SJSA1 (cell line): ENCODE measurements at places on chromosomes 6 and 20. TPM values are rescaled to one million over a fixed set of nuclear protein-coding genes. Genes with fewer than 3 reads are reported as not detected.

DNA sequence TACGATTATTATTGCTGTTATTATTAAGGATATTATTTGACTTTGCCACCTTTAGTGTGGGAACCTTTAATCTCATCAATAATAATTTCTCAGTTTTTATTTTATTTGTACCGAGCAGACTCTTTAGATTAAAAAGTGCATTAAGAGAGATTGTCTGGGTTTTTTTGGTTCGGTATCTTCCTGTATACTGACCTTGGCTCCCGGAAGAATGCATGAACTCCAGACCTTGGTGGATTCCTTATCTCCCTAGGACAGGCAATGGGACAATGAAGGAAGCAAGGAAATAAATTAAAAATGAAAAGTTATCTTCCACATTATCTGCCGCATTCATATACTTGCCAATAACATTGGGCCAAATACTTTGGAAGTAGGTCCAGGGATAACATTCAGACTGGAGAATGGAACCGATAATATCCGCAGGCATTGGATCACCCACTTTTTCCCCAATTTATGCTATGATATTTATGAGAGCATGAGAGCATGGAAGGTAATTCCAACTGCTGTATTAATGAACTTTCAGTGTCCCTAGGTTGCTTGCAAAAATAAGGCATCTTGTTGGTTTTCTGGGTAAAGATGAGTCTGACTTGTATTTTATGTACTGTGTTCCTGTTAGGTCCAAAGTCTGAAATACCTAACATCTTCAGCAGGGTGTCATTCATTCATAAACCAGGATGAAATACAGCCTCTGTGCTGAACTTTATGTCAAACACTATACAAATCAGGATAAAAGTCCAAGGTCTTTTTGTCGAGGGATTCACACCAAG lies 232.1 kb downstream of the PLCB1 start:
- DNase-seq = no peak
- H3K27me3 ChIP-seq = no peaks in the 10 kb centered on the region
- H3K4me3 ChIP-seq = no peak overlapping the region

DNA sequence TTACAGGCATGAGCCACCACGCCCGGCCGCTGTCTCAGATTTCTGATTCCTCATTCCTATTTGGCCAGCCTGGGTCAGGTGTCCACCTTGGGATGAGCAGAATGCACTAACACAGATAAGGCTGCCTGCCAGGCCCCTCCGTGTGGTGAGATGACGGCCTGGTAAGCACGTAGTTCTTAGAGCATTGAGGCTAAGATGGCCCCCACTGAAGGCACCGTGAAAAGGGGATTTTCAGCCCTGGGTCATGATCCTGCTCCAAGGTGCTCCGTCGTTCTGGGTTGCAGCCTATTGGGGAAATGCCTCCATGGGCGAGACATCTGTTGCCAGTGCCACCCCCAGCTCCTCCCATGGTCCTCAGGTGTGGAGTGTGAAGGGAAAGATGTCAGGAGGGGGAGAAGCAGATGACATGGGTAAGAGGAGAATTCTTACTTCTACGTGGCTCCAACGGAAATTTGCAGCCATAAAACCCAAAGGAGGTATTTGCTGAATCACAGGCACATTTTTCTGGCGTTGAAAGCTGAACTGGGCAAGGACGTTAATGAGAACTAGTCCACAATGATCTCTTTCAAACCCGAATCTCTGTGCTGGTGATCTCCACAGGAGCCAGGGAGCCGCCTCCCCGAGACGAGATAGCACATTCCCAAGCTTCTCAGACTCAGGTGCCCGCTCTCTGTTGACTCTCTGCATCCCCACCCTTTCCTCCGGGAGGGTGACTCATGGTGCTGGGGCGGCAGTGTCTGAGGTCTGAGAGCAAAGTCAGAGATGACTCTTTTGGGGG lies 34.0 kb upstream of the BMP6 start:
- H3K4me1 ChIP-seq = peaks cover 11% of the 10 kb centered on the region
- no peaks in the 10 kb centered on the region for H3K36me3 ChIP-seq
- no peaks in the 10 kb centered on the region for H3K27me3 ChIP-seq
- H3K4me3 ChIP-seq = peak overlapping the region; percentile 4; the same call in 1 of the 2 replicates
- H3K27ac ChIP-seq = peak overlapping the region; percentile 36

DNA sequence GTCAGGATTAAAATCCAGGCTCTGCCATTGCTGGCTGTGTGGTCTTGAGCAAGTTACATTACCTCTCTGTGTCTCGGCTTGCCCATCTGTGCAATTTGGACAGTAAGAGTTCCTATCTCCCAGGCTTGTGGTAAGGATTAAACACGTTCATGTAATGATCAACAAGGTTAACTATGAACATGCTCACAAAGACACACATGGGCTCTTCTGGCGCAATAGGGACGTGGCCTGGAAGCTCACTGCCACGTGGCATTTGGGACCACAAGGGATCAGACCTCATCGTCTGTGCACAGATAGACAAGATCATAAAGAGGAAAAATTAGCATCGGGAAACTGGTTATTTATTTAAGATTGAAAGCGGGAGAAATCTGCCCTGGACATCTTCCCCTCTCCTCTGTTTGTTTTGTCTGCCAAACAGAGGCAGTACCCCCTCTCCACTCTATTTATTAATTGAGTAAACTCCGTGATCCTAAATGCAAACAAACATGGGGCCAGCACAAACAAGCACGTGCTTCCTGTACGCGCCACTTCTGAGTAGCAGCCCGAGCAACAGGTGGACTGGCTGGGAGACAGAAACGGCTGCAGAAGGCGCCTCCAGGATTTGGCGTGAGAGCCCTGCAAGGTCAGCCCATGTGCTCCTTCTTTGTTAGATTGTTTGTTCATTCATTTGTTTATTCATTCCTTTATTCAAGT lies 95.0 kb downstream of the CDH26 start:
- no peaks in the 10 kb centered on the region for H3K27me3 ChIP-seq
- H3K4me1 ChIP-seq = peaks cover 36% of the 10 kb centered on the region
- peak; percentile 60 for DNase-seq
- H3K36me3 ChIP-seq = no peaks in the 10 kb centered on the region

DNA sequence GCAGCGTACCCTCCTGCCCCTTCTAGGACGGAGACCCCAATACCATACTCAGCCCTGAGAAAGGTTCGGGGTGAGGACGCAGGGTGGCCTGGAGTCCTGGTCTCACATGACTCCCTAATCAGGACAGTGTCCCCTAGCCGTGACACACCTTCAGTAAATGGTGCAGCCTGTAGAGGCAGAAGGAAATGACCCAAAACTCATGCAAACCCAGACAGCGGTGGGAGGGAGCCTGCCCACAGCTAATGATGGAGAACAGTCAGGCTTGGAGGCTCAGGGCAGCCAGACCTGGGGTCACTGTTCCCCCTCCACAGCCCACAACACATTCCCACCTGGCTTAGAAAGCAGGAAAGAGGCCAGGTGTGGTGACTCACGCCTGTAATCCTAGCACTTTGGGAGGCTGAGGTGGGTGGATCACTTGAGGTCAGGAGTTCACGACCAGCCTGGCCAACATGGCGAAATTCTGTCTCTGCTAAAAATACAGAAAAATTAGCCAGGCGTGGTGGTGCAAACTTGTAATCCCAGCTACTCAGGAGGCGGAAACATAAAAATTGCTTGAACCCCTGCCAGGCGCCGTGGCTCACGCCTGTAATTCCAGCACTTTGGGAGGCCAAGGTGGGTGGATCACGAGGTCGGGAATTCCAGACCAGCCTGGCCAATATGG lies 8.8 kb upstream of the HMGA1 start:
- H3K27me3 ChIP-seq = no peaks in the 10 kb centered on the region
- no peak overlapping the region for H3K27ac ChIP-seq
- H3K4me3 ChIP-seq = no peak overlapping the region
- no peak for DNase-seq
- no peaks in the 10 kb centered on the region for H3K36me3 ChIP-seq

GRCh38 chr6:23620911-23621401 lies 505.1 kb upstream of the NRSN1 start:
- no peak for DNase-seq
- H3K27me3 ChIP-seq = no peaks in the 10 kb centered on the region
- no peaks in the 10 kb centered on the region for H3K4me1 ChIP-seq
- H3K36me3 ChIP-seq = no peaks in the 10 kb centered on the region
- no peak overlapping the region for H3K4me3 ChIP-seq

DNA sequence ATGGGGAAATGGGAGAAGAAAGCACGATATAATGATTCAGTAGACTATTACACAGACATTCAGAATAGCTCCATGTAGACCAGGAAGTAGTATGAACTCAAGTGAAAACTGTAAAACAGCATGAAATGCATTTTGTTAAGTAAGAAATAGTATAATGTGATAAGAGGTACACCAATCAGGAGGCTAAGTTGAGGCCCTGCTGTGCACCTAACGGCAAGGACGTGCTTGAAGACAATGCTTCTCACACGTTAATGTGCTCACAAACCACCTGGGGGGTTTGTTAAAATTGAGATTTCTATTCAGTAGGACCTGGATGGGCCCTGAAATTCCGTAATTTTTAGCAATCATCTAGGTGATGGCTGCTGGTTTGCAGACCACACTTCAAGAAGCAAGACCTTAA lies 178.9 kb upstream of the SULF2 start:
- H3K27me3 ChIP-seq = peaks cover 9% of the 10 kb centered on the region; the same call in 1 of the 2 replicates
- no peaks in the 10 kb centered on the region for H3K36me3 ChIP-seq
- peaks cover 15% of the 10 kb centered on the region for H3K4me1 ChIP-seq
- DNase-seq = no peak

DNA sequence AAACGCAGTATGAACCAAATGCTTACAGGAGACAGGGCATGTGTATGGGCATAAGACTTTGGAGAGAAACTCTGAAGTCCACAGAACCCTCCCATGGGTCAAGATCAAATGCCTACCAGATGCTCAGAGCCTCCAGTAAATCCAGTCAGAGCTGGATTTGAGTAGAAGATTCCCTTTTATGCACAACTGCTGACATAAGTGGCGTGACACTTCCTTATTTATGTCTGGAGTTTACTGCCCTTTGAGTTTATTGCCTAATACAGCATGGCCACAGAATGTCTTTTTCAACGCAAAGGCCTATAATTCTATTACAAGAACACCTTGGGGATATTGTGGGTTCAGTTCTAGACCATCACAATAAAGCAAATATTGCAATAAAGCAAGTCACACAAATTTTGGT lies 220.0 kb upstream of the FOXQ1 start:
- no peak overlapping the region for H3K27ac ChIP-seq
- H3K27me3 ChIP-seq = no peaks in the 10 kb centered on the region
- no peaks in the 10 kb centered on the region for H3K36me3 ChIP-seq
- no peak for DNase-seq
- H3K4me1 ChIP-seq = peaks cover 8% of the 10 kb centered on the region; the same call in 1 of the 2 replicates
- H3K4me3 ChIP-seq = no peak overlapping the region

RAET1G gene
- 0.16 and 0.68 TPM in 2 replicates for total RNA-seq

PXDC1 gene
- 72.5 and 96.4 TPM in 2 replicates for total RNA-seq

SNTA1 gene
- 41.8 and 44.4 TPM in 2 replicates for total RNA-seq

LPA gene
- not detected in 2 replicates for total RNA-seq
